Non-pigmented ciliary epithelial cell (primary cell): ENCODE measurements at places on chromosomes 2 and 18.
A peak's percentile ranks its signal among the peaks of the same experiment; 100 is the strongest.

DNA sequence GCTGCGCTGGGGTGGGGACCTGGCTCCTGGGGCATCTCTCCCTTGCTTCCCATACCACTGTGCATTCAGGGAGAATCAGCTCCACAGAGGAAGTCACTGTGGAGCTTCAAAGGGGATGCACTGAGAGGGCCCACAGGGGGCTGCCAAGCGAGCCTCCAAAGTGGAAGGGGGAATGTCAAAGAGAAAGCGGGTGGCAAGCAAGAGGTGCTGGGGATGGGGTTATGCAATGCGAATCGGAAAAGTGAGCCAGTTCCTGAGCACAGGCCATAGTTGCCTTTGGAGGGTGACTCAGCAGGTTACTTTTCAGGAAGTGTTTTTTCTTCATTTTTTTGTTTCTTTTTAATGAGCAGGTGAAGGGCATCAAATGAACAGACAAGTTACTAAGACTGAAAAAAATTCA is 17.6 kb downstream of the PMAIP1 start:
- DNase-seq, result no peak

- no peak for DNase-seq
Measured at GRCh38 chr2:224922142-224922727, 120.0 kb downstream of the DOCK10 start.

GRCh38 chr18:56197241-56197859 is 441.0 kb downstream of the TXNL1 start:
- DNase-seq, result no peak

DNA sequence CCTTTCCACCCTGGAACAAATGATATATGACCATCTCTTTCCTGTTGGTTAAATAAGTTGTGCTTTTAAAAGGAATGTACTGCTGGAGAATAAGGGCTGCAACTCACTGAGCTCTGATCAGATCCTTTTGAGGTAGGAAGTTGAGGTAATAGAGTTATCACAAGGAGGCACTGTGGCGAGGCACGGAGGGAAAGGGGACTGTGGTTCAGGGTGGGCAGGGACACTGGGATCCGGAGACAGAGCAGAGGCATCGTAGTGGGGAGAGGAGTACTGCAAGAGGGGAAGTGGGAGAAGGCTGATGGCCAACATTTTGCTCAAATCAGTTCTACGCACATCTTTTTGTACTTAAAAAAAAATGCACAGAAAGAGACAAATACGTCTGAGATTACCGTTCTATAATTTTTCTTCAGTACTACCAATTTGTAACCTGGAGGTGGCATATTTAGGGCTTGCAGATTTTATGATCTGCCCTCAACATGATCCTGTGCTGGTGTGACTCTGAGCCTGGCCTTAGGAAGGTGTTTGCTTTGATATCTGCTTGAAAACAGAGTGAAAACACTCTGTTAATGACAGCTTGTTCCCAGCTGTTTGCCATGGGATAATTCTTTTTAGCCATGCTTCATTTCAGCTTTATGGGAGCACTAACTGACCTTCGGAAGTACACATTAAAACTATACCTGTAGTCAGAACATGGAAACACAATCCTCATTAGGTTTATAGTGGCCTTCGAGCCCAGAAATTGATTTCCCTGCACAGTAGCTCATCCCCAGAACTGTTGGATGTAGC is 168.1 kb downstream of the KCNE4 start:
- no peak for DNase-seq

DNA sequence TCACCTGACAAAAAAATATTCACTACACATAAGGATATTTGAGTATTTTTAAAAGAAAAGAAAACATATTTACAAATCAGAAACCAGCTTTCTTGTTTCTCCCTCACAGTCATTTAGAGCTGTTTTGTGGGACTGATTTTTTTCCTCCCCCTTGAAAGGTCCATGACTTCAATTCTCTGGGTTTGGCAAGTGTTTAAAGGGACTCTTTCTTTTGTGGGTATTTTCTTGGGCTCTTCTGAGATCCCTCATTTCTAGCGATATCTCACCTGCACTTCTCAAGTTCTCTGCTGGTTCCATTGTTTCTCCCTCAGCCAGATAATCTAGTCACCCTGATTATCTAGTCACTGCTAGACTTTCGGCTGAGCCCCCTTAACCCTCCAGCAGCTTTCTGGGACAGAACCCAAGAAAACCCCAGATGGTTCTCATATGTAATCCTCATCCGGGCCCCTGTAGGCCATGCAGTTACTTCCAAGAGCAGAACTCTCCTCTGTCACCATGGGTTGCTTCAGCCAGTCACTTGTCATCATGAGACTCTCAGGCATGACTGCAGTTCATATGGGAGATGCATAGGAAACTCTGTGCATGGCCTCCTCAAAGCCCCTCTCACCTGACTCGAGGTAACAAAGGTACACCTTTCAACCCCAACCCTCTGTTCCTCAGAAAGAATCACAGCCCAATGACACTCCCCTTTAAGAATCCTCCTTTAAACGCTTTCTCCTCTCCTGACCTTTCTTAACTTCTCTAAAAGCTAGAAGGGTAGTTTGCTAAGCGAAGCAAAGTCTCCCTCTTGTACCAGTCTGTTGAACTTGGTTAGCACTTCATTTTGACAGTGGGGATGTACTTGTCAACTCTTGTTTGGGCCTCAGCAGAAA is 36.7 kb upstream of the ITGA4 start:
- DNase-seq, result no peak

- DNase-seq, result peak; percentile 30
Measured at GRCh38 chr2:44981714-44982108, 27.5 kb downstream of the SIX2 start.

GRCh38 chr18:11500153-11501122 is 109.0 kb upstream of the SLC35G4 start:
- DNase-seq, result peak; percentile 98

DNA sequence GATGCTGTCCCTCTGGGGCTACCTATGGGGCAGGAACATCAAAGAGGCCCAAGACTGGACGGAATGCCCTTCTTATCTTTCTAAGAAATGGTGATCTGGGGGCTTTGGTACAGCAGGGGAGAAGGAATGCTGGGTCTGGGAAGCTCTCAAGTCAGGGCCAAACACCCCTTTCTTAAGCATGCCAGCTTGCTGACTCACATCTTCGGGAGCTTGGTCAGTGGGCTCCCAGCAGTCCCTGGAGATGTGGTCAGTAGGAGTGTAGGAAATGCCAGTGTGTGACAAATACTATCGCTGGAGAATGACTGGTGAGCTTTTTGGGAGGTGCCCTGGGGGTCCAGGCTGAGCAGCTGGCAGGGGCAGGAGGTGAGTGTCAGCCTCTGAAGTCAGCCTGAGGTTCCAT is 105.0 kb upstream of the CDC42EP3 start:
- DNase-seq, result no peak

- no peak for DNase-seq
Measured at GRCh38 chr2:134668821-134669220, 50.0 kb downstream of the TMEM163 start.

- no peak for DNase-seq
Measured at GRCh38 chr2:119295688-119296375, 70.8 kb downstream of the C2orf76 start.
